ENCODE measurements at places on chromosomes 3 and 15.
A peak's percentile ranks its signal among the peaks of the same experiment; 100 is the strongest.

DNA sequence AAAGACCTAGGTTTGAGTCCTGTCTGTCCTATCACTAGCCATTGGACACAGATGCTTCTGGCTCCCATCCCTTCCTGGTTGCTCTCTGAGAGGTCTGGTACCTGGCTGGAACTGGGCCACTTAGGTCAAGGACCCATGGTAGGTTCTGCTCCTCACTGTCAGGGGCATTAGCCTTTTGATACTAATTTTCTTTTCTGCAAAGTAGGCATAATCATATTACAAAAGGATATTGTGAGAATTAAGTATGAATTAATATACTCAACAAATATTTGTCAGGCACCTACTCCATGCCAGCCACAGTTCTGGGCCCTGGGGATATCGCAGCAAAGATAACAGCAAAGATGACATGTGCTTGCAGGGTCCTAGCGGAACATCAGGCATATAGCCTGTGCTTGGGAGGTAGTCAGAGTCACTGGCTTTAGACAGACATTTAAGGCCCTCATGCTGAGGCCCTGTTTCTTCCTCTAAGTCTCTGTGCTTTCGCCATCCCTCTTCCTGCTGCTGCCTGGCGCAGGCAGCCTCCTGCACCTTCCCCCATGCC, 25.6 kb upstream of the LCTL start:
- DNase-seq: no peak

DNA sequence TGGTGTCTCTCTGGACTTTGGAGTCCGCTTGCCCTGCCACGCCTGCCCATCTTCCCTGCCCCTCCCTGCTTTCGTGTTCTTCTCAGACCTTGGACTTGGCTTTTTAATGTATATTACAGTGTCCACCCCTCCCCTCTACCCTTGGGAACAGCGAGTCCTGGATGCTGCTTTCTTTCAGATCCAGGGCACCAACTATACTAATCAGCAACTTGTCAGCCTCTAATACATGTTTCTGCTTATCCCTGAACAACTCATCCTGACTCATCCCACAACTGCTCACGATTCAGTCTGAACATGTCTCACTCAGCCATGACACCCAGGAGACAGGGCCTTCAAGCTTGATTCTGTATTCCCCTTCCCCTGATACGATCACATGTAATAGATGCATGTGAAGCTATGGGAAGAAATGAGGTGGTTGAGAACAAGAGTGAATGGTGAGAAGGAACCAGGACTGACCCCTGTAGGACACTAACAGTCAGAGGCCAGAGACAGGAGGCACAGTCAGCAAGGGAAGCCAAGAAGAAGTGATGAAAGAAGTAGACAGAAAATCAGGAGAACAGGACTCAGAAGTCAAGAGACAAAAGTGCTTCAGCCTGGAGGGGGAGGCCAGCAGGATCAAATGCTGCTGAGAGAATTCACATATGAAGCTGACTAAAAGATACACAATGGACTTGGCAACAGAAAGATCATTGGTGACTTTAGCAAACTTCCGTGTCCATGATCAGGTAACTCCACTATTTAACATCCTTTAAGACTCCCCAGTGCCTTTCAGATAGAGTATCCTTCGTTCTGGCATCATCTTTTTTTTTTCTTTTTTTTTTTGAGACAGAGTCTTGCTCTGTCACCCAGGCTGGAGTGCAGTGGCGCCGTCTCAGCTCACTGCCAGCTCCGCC, 35.4 kb downstream of the BCL2L10 start:
- DNase-seq: peak; percentile 81

DNA sequence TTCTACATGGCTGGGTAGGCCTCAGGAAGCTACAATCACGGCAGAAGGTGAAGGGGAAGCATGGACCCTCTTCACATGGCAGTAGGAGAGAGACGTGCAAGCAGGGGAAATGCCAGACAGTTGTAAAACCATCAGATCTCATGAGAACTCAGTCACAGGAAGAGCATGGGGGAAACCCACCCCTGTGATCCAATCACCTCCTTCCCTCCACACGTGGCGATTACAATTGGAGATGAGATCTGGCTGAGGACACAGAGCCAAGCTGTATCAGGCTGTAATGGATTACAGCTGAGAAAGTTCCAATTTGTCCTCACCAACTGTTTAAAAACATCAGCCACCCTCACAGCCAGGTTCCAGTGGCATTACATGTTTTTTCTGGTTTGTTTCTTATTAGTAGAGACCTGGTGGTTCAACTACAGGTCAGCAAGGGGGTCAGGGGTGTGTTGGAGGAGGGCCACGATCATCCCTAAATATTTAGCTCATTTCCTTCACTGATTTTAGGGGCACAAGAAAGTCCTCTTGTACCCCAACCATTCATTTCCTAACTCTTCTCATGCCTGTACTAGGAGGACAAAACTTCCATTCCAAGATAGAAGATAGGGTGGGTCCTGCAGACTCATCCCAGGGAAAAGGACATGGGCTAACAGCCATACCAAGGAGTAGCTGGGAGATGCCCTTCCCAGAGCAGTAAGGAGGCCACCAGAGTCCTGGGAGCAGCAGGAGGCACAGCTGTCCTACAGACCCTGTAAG, 54.4 kb downstream of the ANXA2 start:
- no peak for DNase-seq

DNA sequence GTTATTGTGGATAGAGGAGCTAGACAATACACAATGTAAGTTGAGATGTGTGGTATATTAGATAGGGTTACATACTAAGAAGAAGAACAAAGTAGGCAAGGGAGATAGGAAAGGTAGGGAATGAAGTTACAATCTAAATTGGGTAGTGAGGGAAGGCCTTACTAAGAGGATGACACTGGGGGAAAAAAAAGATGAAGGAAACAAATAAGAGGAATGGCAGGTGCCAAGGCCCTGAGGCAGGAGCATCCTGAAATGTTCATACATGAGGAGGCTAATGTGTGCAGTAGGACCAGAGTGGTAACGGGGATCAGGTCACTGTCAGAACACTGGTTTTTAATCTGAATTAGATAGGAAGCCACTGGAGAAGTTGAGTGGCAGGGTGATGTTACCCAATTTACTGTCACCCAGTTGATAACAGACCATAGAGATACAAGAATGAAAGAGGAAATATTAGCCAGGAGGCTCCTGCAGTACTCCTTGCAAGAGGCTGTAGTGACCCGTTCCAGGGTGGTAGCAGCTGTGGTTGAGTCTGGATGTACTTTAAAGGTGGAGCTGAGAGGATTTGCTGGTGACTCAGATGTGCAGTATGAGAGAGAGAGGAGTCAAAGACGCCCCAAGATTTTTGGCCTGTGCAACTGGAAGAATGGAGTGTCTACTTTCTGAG, 14.4 kb downstream of the RTP1 start:
- no peak for DNase-seq

Measured in stromal cell of bone marrow (primary cell).